ENCODE measurements at places on chromosomes 3 and 15. TPM values are rescaled to one million over a fixed set of nuclear protein-coding genes. Genes with fewer than 3 reads are reported as not detected.

DNA sequence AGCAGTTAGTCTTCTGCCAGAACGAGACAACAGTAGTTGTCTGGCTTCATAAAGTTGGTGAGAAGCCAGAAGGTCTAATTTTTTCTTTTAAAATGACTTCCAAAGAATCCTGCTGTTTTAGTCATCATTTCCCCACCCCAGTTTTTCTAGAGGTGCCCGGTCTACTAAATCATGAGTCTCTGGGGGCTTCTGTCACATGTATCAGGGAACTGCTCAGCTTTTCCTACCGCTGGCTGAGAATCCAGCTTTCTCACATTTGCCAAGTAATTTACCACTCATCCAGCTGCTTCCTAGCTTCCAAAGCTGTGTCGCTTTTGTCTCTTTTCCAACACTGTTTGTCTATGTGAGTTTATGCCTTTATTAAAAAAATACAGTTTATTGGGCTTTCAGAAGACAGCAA lies 183.3 kb downstream of the NSUN3 start:
- DNase-seq, result no peak
- no peaks in the 10 kb centered on the region for H3K36me3 ChIP-seq
- H3K27me3 ChIP-seq, result no peaks in the 10 kb centered on the region
- no peak overlapping the region for H3K27ac ChIP-seq

- no peak overlapping the region for H3K27ac ChIP-seq
- H3K36me3 ChIP-seq, result no peaks in the 10 kb centered on the region
- no peak overlapping the region for H3K4me3 ChIP-seq
- DNase-seq, result no peak
These were observed 18.0 kb downstream of the SPICE1 start for GRCh38 chr3:113496924-113497323.

DNA sequence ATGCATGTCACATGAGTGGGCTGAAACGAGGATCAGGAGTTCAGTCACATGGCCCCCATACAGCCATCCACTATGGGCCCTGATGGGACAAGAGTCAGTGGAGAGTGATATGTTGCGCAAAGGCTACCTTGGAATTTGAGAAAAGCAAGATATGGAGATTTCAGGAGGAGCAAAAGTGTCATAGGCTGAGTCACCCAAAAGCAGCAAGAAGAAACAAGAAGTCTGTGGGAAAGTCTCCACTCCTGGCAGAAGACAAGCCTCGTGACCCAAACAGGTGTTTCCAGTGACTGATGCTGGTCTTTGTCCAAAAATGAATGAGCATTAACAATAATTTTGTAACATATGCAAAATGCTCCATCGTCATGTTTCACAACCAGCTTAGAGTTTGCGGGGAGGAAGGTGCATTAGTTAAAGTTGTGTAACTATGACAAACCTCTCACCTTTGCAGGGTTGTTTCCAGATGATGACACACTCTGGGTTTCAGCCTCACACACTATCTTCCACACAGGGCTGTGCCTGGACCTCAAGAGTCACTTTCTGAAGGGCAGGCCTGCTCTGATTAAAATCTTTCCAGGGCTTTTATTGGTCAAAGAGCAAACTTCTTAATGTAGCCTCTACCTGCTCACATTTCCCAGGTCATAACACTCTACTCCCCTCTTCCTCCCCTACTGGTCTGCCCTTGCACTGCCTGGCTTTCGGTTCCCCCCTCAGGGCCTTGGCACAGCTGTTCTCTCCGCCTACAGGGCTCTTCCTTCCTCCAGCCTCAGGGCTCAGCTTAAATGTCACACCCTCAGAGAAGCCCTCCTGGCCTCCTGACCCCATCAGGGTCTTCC lies 3.9 kb upstream of the DNASE1L3 start:
- DNase-seq, result no peak
- H3K27me3 ChIP-seq, result peaks cover 12% of the 10 kb centered on the region
- H3K36me3 ChIP-seq, result no peaks in the 10 kb centered on the region
- peaks cover 19% of the 10 kb centered on the region for H3K4me1 ChIP-seq
- H3K4me3 ChIP-seq, result peak overlapping the region; percentile 26

DNA sequence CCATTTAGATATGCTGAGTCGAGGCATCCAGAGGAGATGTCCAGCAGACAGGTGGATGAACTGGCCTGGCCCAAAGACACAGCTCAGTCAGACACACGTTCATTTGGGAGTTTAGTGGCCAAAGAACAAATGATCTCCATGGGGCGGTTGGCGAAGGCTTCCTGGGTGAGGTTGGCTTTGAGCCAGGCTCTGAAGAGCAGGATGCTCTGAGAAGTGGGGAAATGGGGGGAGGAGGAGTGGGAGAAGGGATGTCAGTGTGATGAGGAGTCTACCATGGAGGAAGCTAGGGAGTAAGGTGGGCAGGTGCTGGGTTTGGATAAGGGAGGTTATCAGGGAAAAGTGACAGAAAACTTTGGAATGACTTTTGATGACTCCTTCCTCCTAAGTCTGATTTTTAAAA lies 47.5 kb upstream of the VILL start:
- no peak overlapping the region for H3K4me3 ChIP-seq
- H3K4me1 ChIP-seq, result peaks cover 7% of the 10 kb centered on the region

DNA sequence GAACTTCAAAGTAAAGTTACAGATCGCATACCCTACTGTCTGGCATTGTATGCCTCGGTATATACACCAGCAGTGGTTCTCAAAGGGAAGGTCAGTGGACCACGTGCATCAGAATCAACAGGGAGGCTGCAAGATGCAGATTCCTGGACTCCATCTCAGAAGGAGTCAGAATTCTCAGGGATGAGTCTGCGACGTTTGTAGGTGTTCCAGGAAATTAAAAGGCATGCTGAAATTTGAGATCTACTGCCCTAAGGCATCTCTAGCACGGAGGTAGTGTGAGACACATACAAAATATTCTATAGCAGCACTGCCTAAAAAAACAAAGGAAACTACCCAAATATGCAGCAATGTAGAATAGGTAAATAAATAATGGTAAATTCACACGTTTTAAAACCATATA lies 136.8 kb upstream of the BNIP2 start:
- H3K4me3 ChIP-seq, result no peak overlapping the region
- no peaks in the 10 kb centered on the region for H3K4me1 ChIP-seq
- no peaks in the 10 kb centered on the region for H3K27me3 ChIP-seq
- DNase-seq, result no peak
- H3K36me3 ChIP-seq, result peaks cover 8% of the 10 kb centered on the region

GRCh38 chr3:113668015-113668414 lies 28.4 kb downstream of the USF3 start:
- H3K27me3 ChIP-seq, result no peaks in the 10 kb centered on the region
- no peak overlapping the region for H3K27ac ChIP-seq
- H3K4me1 ChIP-seq, result no peaks in the 10 kb centered on the region
- H3K36me3 ChIP-seq, result no peaks in the 10 kb centered on the region
- DNase-seq, result no peak

DNA sequence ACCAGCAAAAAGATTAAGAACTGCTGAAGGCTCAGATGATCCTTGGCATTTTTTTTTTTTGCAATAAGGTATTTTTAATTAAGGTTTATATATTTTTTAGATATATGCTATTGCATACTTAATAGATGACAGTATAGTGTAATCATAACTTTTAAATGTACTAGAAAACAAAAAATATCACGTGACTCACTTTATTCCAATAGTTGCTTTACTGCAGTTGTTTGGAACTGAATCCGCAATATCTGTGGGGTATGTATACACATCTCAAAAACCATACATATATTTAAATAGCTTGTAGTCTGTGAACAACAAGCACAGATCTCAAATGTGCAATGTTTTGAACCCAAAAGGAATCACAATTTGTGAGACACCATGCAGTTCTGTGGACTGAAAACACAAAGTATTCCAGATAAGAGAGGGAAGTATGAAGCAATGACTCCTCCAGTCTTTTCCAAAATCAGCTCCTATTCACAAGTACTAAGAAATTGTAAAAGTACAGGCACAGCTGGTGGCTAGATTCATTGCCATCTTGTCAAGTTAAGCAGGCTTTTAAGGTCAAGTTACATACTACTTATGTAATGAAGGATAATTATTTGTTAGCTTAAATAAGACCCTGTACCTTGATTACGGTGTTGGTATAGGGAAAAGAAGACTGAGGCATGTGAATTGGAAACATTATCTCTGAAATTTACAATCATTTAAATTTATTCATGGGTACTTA lies 331.1 kb downstream of the TBC1D5 start:
- H3K4me1 ChIP-seq, result peaks cover 3% of the 10 kb centered on the region
- no peak for DNase-seq
- no peaks in the 10 kb centered on the region for H3K27me3 ChIP-seq
- no peak overlapping the region for H3K4me3 ChIP-seq
- no peaks in the 10 kb centered on the region for H3K36me3 ChIP-seq

DNA sequence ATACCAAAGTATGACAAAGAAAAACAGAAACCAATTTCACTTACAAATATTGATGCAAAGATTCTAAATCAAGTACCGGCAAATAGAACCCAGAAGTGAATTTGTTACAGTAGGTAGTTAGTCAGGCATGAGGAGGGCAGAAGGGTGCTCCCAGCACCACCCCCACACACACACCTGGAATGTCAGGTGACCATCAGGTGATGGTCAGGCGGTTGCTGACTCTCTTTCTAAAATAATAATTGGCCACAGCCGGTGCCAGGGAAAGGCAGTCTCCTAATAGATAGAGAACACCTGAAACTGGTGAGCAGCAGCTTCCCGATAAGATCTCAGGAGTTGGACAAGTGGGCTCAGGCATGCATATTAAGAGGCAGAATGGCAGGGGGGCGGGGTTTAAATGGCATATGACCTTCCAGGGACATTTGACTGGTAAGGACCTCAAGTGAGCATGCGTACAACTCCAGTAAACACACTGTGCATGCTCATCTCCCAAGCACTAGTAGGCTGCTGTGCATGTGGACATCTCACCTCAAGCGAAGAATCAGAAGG lies 131.1 kb downstream of the ANO10 start:
- no peak for DNase-seq
- no peaks in the 10 kb centered on the region for H3K4me1 ChIP-seq
- no peaks in the 10 kb centered on the region for H3K27me3 ChIP-seq
- peaks cover under 1% of the 10 kb centered on the region for H3K36me3 ChIP-seq

GRCh38 chr3:157794771-157795170 lies 291.6 kb upstream of the VEPH1 start:
- H3K4me3 ChIP-seq, result no peak overlapping the region
- no peak for DNase-seq
- H3K4me1 ChIP-seq, result peaks cover 6% of the 10 kb centered on the region
- H3K27me3 ChIP-seq, result no peaks in the 10 kb centered on the region

DNA sequence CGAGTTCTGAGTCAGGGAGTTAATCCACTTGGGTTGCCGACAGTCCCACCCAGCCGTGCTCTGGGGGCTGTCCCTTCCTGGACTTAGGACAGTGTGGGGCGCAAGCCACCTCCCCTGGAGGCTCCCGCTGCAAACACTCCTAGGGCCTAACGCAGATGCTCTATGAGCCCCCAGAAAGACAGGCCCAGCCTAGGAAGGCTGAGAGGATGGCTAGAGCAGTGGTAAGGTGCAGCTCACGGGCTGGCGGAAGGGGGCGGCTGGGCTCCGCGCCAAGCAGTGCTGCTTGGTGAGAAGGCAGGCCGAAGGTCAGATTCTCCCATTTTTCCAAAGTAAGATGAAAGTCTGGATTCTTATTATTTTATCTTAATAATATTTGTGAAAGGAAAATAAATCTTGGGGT lies 84.6 kb upstream of the ALDH1L1 start:
- H3K4me1 ChIP-seq, result peaks cover 11% of the 10 kb centered on the region
- H3K36me3 ChIP-seq, result peaks cover 8% of the 10 kb centered on the region
- H3K4me3 ChIP-seq, result no peak overlapping the region
- H3K27ac ChIP-seq, result peak overlapping the region; percentile 62

The TMEM40 gene
- total RNA-seq, result not detected

The CLDN18 gene
- total RNA-seq, result not detected

The SLC7A14 gene
- 6.2 TPM for total RNA-seq

The ABHD14A gene
- 12.7 TPM for total RNA-seq

All from glutamatergic neuron (in vitro differentiated cells).